Epithelial cell of proximal tubule (primary cell): ENCODE measurements at places on chromosomes 2 and 18. TPM values are rescaled to one million over a fixed set of nuclear protein-coding genes. Genes with fewer than 3 reads are reported as not detected.

DNA sequence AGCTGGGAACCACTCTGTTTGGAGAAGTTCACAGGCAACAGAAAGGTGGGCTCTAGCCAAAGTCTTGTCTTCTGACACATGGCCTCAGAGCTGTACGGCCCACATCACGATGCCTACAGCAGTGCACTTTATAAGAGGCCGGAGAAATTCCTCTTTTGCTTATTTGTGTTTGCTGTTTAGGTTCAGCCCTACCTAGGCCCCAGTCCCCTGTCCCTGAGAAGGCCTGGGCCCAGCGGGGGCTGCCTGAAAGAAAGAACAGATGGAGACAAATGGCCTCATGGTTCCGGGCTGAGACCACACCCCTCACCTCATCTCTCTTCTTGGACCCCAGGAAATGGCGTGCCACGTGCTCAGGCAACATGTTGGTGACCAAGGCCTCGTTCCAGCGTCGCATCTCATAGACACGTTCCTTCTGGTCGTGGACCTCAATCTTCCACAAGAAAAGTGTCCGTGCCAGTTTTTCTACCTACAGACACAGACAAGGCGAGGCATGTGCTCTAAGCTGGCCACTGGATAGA lies 30.9 kb downstream of the CENPO start:
- DNase-seq: no peak

DNA sequence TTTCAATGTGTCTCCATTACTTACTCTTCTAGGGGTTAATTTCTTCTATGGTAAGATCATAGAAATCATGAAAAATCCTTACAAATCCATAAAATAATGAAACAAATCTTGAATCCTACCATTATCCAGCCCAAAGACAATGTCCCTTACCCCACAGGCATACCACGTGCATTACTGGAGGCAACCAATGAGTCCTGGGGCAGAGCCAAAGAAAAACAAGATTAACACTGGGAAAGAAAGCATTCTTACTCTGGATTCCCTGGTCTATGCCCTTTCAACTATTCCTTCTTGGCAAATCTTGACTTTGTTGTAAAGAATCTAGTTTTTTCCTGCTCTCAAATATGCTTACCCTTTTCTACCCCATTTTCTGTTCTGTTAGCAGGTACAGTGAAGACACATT lies 3.1 kb upstream of the GALNT1 start:
- DNase-seq: no peak

Gene SCN2A
- under 0.01 and 0.07 TPM in 2 replicates for total RNA-seq

DNA sequence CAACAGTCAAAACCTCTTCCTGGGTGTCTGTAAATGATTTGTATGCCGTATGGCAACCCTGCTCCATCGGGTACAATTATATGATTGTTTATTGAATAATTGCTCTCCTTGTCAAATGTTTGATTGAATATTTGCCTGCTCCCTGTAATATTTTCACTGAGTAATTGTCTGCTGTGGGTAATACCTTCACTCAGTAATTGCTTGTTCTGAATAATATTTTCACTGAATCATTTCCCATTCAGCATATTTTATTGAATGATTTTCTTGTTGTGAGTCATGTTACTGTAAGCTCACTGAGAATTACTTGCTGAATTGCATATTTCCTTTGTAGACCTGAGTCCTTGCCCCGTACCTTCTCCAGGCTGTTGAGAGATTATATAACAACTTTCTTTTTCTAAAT lies 535.2 kb downstream of the METTL4 start:
- no peak for DNase-seq

DNA sequence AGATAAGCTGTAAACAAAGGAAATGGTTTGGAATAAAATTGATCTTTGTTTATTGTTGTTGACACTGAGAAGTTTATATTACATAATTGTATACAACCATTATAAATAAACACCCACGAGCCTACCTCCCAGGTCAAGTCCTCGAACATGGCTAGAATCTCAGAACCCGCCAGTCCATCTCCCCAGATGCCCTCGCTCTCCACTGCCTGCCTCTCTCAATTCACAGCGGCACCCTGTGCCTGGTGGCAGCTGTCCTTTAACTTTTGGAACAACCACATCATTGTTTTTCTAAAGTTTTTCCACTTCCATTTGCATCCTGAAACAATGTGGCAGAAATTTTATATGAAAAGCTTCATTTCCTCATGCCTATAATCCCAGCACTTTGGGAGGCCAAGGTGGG lies 52.2 kb upstream of the OTOS start:
- DNase-seq: no peak

GRCh38 chr2:170733798-170734600 lies 18.9 kb downstream of the SP5 start:
- no peak for DNase-seq

- peak; percentile 10 for DNase-seq
Observed at GRCh38 chr2:112065966-112066365, 10.9 kb downstream of the TMEM87B start.

GRCh38 chr18:12726774-12727550 lies 24.1 kb downstream of the PSMG2 start:
- DNase-seq: peak; percentile 13

Gene UGT1A6
- 0.52 and 5.1 TPM in 2 replicates for total RNA-seq

DNA sequence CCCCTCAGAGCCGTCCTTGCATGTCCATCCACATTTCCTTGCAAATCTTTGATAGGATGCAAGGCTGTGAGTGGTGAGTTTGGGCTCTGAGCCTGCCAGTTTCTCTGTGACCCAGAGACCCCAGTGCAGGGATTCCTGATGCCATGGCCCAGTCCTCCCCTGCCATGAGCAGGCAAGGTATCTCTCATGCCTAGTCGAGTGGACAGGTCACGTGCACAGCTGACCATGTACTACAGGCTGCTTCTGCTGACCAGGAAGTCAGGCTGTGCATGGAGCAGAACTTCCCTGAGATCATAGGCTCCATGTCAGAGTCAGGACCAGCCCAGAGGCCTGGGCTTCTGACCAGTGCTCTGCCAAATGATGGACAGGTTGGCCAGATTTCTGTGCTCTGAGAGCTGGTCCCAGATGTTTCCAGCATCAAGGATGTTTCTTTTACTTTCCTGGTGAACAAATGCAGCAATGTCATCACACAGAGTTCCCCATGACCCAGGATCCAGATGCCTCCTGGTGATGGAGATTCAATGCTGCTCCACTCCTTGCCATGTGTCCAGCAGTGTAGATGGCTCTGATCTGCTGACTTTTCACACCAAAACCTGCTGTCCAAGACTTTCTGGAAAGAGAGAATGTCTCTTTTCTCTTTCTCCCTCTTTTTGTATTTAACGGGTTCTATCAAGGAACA lies 321.6 kb upstream of the HS6ST1 start:
- no peak for DNase-seq

GRCh38 chr2:226904592-226904991 lies 68.7 kb downstream of the RHBDD1 start:
- no peak for DNase-seq

DNA sequence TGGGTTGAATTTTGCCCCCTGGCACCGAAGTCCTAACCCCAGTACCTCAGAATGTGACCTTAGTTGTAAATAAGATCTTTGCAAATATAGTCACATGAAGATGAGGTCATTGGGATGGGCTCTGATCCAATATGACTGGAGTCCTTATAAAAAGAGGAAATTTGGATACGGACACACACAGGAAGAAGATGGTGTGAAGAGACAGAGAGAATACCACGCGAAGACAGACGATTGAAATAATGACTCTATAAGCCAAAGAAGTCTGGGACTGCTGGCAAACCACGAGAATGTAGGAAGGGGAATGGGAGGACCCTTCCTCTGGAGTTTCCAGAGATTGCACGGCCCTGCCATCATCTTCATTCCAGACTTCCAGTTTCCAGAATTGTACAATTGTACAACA lies 98.6 kb downstream of the CPO start:
- no peak for DNase-seq

Gene MRPS9
- 34.7 and 40.4 TPM in 2 replicates for total RNA-seq

- no peak for DNase-seq
Observed at GRCh38 chr2:101987832-101988231, 3.9 kb upstream of the IL1R2 start.

DNA sequence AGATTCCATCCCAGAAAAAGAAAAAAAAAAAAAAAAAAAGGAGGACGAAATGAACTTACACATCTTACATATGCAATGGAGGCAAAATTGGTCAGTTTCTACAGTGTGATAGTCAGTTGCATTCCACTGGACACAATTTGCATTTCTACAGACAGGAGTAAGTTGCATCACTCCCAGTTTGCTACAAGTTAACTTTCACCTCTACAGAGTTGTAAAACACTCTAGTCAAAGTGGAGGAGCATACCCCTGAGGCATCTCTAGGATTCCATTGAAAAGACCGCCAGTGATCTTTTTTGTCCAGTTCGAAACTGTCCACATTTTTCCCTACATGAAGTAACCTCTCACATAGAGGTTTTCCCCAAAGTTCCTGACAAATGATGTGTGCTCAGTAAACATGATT lies 202.8 kb downstream of the VAPA start:
- DNase-seq: no peak

DNA sequence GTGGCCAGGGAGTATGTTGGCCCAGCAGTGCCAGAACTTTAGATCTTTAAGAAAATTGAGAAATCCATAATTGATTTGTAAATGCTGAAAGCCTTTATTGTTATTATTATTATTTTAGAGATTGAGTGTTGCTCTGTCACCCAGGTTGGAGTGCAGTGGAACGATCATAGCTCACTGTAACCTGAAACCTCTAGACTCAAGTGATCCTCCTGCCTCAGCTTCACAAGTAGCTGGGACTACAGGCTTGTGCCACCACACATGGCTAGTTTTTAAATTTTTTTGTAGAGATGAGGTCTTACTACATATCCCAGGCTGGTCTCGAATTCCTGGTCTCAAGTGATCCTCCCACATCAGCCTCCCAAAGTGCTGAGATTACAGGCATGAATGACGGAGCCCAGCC lies 143.2 kb upstream of the CCDC68 start:
- no peak for DNase-seq

DNA sequence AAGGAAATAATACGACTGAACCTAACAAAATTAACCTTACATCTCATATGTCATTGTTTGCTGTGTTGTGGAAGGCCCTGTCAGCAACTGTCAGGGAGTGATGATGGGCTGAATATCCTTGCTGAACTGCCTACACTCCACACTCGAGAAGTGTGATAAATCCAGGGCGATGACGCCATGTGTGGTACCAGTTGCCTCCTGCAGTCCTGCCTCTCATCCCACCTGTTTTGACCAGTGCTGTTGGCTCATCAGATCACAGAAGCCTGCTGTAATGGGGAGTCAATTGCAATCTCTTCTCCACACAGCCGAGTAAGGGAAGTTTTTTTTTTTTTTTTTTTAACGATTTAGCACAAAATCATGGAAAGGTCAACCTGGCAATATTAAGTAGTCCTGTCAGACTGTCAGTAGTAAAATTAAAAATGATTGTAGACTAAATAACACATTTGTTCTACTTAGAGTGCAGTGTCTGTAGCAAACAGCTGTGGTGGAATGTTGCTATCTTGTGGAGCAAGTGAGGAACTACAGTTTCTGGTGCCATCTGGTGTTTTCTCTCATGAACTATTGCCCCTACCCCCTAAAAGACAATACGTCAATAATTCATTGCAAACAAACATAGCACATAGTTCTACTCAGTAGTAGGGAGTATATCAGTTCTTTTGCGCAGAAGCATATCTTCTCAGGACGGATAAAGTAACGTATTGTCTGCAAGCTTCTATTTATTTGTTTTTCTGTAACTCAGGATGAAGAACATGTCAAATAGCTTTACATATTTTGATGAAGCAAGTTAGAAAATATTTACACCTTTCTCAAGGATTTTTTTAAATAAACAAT lies 347.6 kb downstream of the CTNNA2 start:
- peak; percentile 4 for DNase-seq

- no peak for DNase-seq
Observed at GRCh38 chr18:12960853-12961397, 13.1 kb downstream of the SEH1L start.

GRCh38 chr18:64720781-64721464 lies 572.0 kb upstream of the LINC00305 start:
- DNase-seq: no peak
